ENCODE measurements at places on chromosomes 7 and 10. TPM values are rescaled to one million over a fixed set of nuclear protein-coding genes. Genes with fewer than 3 reads are reported as not detected.

The PARG gene
- total RNA-seq = 15.6 TPM

The NPSR1 gene
- not detected for total RNA-seq

The FGFR2 gene
- 0.34 TPM for total RNA-seq

The CALML3 gene
- not detected for total RNA-seq

The SCIN gene
- total RNA-seq = not detected

The BMPER gene
- total RNA-seq = 0.74 TPM

The C10orf67 gene
- not detected for total RNA-seq

The GALNT11 gene
- total RNA-seq = 34.3 TPM

The GNA12 gene
- 29.3 TPM for total RNA-seq

The PVRIG gene
- not detected for total RNA-seq
